ENCODE measurements at places on chromosomes 16 and 17.
A peak's percentile ranks its signal among the peaks of the same experiment; 100 is the strongest.

GRCh38 chr17:20234276-20234675 lies 225.1 kb downstream of the SPECC1 start:
- DNase-seq: no peak

- peak; percentile 97 for DNase-seq
These were observed 13.8 kb upstream of the SEZ6 start for GRCh38 chr17:29019475-29020181.

DNA sequence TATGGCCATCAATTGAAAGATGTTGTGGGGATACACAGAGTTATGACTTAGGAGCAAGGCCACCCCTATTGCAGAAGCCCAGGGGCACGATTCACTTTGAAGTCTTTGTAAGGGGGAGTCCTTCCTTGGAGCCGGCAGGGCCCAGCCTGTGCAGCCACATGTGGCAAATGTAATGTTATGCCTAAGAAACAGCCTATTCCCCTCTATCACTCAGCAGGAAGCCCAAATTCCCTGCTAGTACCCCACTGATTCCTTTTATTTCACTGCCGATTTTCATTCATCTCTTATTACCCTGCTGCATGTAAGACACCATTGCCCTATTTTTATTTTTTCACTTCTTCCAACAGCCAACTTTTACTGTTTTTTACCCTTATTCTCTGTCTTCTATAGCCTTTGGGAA lies 233.2 kb downstream of the PMP22 start:
- no peak for DNase-seq

DNA sequence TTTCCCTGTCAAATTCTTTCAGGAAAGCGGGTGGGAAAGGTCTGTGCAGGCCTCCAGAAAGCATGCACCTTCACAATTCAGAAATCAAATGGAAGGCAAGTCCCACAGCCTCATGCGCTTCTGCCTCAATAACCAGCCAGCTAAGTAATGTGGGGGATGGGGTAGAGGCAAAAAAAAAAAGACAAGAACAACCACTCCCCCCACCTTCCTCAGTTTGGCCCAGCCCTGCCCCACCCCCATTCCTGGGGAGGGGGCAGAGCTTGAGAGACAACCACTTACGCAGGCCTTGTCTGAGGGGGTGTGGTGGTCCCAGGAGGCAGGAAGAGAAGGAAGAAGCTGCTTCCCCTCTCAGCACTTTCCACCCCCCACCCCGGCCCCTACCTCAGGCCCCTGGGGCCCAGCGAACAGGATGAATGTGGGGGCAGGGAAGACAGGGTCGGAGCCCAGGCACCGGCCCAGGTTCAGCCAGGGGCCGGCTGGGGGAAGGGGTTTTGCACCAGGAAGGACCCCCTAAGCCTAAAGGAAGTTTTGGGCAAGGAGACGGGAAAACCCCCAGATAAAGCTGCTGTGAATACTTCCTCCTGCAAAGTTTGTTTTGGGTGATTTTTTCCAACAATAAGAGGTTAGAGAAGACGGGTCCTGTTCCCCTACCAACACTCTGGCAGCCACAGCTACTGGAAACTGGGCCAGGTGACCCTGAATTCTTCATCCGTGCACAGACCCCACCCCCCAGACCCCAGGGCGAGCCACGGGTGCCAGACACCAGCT lies 1.2 kb downstream of the JUP start:
- DNase-seq: peak; percentile 45

GRCh38 chr17:34076743-34077631 lies 178.1 kb upstream of the CCL2 start:
- no peak for DNase-seq

GRCh38 chr16:47017636-47018035 lies 44.2 kb upstream of the DNAJA2 start:
- DNase-seq: no peak

GRCh38 chr16:51024703-51025102 lies 126.4 kb downstream of the SALL1 start:
- DNase-seq: no peak

DNA sequence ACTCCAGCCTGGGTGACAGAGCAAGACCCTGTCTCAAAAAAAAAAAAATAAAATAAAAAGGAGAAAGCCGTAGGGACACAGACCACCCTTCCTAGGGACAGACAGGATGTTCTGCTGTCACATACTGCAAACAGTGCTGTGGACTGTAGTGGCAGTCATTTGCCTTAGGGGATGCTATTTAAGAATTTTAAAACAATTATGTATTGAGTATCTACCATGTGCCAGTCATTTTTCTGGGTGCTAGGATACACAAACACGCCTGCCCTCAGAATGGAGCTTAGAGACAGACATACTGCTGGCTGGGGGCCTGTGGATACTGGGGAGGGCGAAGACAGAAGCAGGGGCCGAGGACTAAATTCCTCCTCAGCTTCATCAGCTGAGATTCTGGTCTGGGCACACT lies 45.5 kb downstream of the MRC2 start:
- DNase-seq: no peak

DNA sequence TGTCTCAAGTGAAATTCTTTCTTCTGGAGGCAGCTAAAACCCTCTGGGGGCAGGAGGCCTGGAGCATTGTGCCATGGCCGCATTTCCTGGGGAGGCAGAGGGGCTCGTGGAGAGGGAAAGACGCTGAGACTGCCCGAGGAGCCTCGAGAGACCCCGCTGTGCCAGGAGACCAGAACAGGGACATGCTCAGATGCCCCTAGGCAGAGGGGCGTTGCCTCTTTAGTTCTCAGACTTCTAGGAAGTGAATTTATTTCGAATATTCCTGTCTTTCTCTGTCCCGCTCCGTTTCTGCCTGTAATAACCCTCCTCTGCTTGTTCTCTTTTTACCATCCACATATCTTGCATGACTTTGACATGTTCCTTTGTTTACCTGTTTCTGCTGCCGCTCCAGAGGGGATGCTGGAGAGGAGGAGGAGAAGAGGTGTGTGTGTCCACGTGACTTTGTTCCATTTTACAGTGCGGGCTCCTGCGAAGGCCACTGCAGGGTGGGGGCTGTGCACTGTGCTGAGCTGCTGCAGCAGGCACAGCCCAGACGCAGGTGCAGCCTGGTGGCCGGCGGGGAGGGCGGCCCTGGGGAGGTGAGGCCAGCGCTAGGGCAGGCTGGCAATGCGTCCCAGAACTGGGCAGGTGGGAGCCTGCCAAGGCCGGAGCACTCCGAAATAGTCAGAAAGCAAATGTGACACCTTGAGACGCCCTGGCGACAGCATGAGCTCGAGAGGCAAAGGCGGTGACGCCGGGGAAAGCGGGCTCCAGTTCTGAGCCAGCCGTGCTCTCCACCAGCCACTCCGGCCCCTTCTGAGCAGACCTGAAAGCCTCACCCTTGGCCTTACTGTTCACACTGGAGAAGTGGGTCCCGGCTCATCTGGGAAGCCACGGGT lies 29.9 kb downstream of the CIBAR2 start:
- DNase-seq: no peak

DNA sequence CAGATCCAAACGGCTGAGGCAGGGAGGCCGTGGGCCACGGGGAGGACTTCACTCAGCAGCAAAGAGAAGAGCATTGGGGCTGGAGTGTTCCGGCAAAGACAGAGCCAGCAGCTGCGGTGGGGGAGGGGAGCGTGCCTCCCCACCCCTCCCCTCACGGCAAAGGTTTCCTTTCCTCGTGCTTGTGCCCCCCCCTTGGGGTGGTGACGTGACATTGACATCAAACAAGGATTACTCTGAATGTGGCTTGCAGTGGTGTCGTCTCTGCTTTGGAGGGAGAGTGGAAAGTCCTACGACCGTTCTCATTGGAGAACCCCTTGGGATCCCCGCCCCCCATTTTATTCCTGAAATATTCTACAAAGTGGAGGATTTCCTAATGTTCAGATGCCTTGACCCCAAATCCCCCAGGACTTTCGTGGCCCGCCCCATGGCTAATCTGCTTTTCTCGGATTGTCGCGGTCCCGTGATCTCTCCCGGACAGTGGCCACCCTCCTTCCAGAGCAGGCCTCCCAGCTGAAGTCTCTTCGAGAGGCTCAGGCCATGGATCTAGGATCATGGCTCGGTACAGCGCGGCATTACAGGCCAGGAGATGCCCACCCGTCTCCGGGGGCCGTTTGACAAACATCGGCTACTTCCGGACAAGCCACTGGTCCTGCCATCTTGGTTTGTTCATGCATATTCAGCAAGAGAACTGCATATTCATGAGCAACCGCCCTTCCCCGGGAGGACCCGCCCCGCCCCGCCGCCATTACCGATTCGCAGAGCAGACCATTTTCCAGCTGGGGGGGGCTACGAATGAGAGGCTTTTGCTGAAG lies 705 bp upstream of the POLR2A start:
- DNase-seq: peak; percentile 91

All from NCI-H526 (cell line).